ENCODE measurements at places on chromosomes 1 and 21. TPM values are rescaled to one million over a fixed set of nuclear protein-coding genes. Genes with fewer than 3 reads are reported as not detected.

GRCh38 chr1:113178106-113178505, 105.1 kb downstream of the LRIG2 start:
- H3K27ac ChIP-seq, result no peak overlapping the region
- H3K4me1 ChIP-seq, result no peaks in the 10 kb centered on the region
- H3K36me3 ChIP-seq, result no peaks in the 10 kb centered on the region
- H3K27me3 ChIP-seq, result no peaks in the 10 kb centered on the region
- H3K4me3 ChIP-seq, result no peak overlapping the region
- no peak for DNase-seq

DNA sequence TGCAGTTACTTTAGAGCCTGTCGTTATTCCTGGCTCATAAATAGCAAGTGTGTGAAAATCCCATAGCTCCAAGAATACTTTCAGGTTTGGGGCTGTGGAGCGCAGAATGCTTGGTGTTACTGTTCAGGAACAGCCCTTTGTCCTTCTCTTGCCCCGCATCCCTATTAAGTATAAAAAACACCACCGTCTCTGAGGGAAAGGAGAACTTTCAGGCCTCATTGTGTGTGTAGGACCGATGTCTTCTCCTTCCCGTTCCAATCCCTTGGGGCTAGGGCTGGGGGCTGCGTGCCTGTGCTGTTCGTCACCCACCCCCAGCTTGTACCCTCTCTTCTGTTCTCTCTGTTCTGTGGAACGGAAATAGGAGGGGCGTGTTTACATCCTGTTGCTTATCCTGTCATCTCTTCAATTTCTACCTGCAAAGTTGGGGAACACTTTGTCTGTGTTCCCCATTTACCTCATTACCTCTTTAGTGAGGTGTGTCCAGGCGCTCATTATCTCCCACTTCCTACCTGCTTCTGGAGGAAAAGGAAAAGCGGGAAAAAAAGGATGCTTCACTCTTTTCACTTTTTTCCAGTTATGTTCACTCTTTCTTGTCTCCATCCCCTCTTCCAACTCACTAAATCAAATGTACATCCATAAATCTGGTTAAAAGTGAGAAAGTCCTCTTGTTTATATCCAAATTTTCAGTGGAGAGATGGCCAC, 788 bp upstream of the TXNIP start:
- H3K4me1 ChIP-seq, result peaks cover 48% of the 10 kb centered on the region
- peak; percentile 80 for DNase-seq
- no peaks in the 10 kb centered on the region for H3K27me3 ChIP-seq
- peaks cover 35% of the 10 kb centered on the region for H3K36me3 ChIP-seq
- peak overlapping the region; percentile 92 for H3K27ac ChIP-seq

- H3K27me3 ChIP-seq, result no peaks in the 10 kb centered on the region
- peaks cover 12% of the 10 kb centered on the region for H3K4me1 ChIP-seq
Observed at GRCh38 chr1:20058531-20058930, 11.5 kb upstream of the PLA2G5 start.

DNA sequence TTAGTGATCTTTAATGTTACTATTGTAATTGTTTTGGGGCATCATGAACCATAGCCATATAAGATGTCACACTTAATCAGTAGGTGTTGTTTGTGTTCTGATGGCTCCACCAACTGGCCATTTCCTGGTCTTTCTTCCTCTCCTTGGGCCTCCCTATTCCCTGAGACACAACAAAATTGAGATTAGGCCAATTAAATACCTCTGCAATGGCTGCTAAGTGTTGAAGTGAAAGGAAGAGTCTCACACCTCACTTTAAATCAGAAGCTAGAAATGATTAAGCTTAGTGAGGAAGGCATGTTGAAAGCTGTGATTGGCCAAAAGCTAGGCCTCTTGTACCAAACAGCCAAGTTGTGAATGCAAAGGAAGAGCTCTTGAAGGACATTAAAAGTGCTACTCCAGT, 30.7 kb downstream of the PPP2R5A start:
- H3K27ac ChIP-seq, result no peak overlapping the region
- no peak for DNase-seq
- no peaks in the 10 kb centered on the region for H3K36me3 ChIP-seq
- no peak overlapping the region for H3K4me3 ChIP-seq
- H3K4me1 ChIP-seq, result no peaks in the 10 kb centered on the region

DNA sequence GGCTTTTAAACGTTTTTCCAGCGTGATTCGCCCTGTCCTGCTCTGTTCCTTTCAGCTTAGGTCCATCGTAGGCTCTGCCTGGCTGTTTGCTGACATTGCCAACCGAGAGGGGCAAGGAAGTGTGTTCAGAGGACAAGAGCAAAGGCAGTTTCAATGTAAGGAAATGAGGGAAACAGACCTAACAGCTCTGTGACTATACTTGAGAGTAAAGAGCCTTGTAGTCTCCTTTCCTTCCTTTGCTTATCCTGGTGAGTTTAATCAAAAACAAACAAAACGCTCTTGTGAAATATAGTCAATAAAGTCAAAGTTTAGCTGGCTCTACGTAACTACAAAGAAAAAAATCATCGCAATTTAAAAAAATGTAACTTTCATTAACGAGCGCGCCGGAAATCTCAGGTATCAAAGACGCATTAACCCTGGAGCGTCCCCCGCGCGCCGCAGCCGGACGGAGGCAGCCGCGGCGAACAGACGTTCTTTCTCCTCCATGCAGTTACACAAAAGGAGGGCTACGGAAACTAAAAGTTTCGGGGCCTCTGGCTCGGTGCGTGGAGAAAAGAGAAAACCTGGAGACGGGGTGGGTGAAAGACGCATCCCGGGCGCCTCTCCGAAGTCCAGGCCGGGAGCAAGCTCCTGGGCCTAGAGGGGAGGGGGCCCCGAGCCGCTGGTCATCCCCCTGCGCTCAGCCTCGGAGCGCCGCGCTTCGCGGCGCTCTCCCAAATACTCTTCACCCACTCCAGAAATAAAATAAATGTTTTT, 617 bp upstream of the ADGRL2 start:
- peak overlapping the region; percentile 92 for H3K27ac ChIP-seq
- peak overlapping the region; percentile 87 for H3K4me3 ChIP-seq
- peak; percentile 85 for DNase-seq
- H3K36me3 ChIP-seq, result no peaks in the 10 kb centered on the region
- peaks cover 5% of the 10 kb centered on the region for H3K4me1 ChIP-seq
- H3K27me3 ChIP-seq, result no peaks in the 10 kb centered on the region

The OR2G2 gene
- not detected for total RNA-seq

The HSPB7 gene
- total RNA-seq, result 224 TPM

The SLAMF9 gene
- total RNA-seq, result not detected

The SPRR2F gene
- not detected for total RNA-seq

The CLCA4 gene
- not detected for total RNA-seq

DNA sequence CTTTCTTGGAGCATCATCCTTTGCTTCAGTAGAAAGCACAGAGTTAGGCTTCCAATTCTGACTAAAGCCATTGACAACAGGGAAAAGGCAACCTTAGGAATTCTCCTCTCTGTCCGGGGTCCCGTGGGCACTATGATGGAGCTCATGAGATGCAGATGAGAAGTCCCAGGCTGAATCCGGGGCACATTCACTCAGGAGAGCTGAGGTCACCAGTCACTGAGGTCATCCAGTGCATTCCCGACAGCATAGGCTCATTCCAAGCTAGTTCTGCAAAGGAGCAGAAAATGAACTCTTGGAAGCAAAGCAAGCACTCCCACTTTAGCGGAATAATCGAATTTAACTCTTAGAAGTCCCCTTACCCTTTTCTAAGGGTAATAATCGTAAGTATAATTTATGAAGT, 6.8 kb downstream of the CR1 start:
- no peak overlapping the region for H3K4me3 ChIP-seq
- DNase-seq, result no peak
- H3K27me3 ChIP-seq, result no peaks in the 10 kb centered on the region
- H3K27ac ChIP-seq, result no peak overlapping the region
- H3K4me1 ChIP-seq, result no peaks in the 10 kb centered on the region
- H3K36me3 ChIP-seq, result no peaks in the 10 kb centered on the region

GRCh38 chr1:230303069-230303468, 123.1 kb downstream of the PGBD5 start:
- no peaks in the 10 kb centered on the region for H3K27me3 ChIP-seq
- H3K27ac ChIP-seq, result no peak overlapping the region
- H3K36me3 ChIP-seq, result no peaks in the 10 kb centered on the region
- no peak overlapping the region for H3K4me3 ChIP-seq
- DNase-seq, result no peak
